ENCODE measurements at places on chromosomes 6 and 20.
A peak's percentile ranks its signal among the peaks of the same experiment; 100 is the strongest.

DNA sequence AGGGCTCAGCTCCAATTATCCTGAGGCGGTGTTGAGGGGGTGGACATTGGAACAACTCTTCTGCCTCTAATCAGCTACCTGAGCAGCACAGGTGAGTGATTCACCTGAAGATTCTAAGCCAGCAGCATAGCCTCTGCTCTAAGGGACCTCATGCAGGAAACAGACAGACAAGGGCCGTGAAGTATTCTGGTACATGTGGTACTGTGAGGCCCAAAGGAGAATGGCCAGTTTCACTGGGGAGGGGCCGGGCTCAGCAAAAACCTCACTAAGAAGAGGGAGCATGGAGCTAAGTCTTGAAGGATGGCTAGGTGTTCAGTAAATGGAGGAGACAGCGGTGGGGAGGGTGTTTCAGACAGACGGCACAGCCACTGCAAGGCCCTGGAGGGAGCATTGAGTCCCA, 58.5 kb upstream of the CCDC167 start:
- DNase-seq, result no peak

GRCh38 chr20:32957459-32957858, 46.8 kb downstream of the SUN5 start:
- no peak for DNase-seq

- peak; percentile 74 for DNase-seq
Observed at GRCh38 chr6:125995972-125996580, 9.7 kb downstream of the TRMT11 start.

DNA sequence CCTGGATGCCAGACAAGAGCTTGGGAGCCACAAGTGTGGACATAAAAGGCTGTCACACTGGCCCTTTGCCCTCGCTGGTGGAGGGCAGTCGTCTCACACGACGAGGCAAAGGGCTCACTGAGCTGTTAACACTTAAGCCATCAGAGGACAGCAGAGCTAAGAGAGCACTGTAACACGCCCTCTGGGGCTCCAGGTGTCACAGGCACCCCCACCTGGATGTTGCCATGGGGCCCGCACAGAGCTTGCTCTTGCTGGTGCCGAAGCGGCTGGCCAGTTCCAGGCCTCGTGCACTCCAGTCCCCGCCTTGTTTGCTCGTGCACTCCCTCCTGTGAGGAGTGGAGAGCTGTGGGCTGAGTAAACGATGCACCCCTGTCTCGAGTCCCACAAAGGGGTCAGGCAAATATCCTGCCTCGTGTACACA, 37.4 kb downstream of the SLC35D3 start:
- no peak for DNase-seq

Data from endothelial cell of umbilical vein (primary cell).